GM12878 (cell line): ENCODE measurements at places on chromosomes 1 and 21.
A peak's percentile ranks its signal among the peaks of the same experiment; 100 is the strongest.

DNA sequence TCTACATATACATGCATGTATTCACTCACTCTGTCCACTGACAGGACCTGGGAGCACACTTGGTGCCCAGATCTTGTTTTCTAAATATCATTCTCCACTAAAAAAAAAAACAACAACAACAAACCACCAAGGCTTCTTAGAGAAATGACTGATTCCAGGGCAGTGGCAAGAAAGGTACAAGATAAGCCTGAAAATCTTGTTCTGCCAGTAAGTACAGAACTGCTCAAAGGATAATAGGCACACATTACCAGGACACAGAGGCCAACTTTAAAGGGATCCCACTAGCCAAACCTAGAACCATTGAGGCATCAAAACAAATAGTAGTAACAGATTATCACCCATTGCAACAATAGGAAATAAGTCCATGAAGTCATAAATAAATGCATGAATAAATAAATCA, 10.7 kb downstream of the HSD11B1 start:
- no peaks in the 10 kb centered on the region for H3K4me1 ChIP-seq
- no peak for DNase-seq
- no peak overlapping the region for H3K27ac ChIP-seq
- H3K36me3 ChIP-seq = no peaks in the 10 kb centered on the region
- no peaks in the 10 kb centered on the region for H3K27me3 ChIP-seq

GRCh38 chr1:198912046-198912445, 273.2 kb downstream of the PTPRC start:
- H3K27me3 ChIP-seq = no peaks in the 10 kb centered on the region
- H3K27ac ChIP-seq = no peak overlapping the region
- peaks cover under 1% of the 10 kb centered on the region; the same call in 1 of the 2 replicates for H3K4me1 ChIP-seq
- H3K4me3 ChIP-seq = no peak overlapping the region
- H3K36me3 ChIP-seq = no peaks in the 10 kb centered on the region

- DNase-seq = peak; percentile 46
- no peak overlapping the region for H3K27ac ChIP-seq
- no peaks in the 10 kb centered on the region for H3K27me3 ChIP-seq
- no peaks in the 10 kb centered on the region for H3K4me1 ChIP-seq
- no peak overlapping the region for H3K4me3 ChIP-seq
Observed at GRCh38 chr1:22428672-22429071, 23.0 kb upstream of the ZBTB40 start.

DNA sequence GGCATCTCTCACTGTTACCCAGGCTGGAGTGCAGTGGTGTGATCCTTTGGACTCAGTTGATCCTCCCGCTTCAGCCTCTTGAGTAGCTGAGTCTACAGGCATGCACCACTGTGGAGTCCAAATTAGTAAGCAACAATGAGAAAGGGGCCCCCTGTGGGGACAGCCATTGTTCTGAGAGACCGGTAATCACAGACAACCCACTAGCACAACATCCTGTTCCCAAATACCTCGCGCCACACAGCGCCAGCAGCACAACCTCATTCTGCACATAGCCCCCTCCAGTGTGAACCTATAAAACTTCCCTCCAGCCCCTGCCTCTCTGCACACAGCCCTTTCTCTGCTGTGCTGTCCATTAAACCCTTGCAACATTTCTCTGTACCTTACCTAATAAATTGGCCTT, 226.4 kb downstream of the DYRK1A start:
- no peaks in the 10 kb centered on the region for H3K4me1 ChIP-seq
- H3K36me3 ChIP-seq = no peaks in the 10 kb centered on the region
- no peak overlapping the region for H3K4me3 ChIP-seq
- DNase-seq = no peak
- no peak overlapping the region for H3K27ac ChIP-seq
- no peaks in the 10 kb centered on the region for H3K27me3 ChIP-seq

DNA sequence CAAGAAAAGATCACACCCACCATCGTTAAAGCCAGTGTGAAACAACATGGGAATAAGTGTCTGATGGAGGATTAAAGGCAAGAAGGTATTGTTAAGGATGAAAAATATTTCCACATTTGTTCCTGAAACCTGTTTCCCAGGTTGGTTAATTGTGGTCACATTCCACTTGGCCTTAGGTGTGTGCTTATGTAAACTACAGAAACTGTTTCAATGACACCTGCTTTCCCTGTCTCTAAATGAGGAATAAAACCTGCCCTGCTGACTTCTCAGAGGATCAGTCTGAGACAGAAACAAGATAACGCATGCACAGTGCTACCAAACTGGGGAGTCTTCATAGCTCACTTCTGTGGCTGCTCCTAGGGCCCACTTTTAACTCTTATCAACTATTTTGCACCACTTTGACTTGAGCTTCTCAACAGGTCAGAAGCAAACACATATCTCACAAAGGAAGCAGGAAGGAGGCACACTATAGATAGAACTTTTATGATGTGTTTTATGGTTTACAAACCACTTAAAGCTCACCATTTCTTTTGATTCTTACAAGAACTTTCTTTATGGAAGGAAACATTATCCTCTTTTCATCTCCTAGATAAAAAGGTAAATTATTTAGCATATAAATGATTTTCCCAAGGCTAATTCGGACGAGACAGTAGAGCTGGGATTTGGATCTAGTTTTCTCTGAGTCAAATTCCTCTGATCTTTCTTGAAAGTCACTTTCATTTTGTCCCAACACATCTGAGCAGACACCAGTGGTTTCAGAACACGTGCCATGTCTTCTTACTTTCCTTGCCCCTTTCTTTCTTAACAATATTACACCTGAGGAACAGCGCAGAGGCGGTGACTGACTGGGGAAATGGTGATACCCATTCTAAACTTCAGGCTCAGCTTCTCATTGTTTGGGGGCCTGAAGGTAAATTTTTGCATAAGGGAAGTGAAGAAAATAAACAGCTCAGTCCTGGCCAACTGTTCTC, 33.4 kb downstream of the CYP2J2 start:
- H3K27me3 ChIP-seq = no peaks in the 10 kb centered on the region
- no peak overlapping the region for H3K4me3 ChIP-seq
- no peaks in the 10 kb centered on the region for H3K4me1 ChIP-seq
- H3K36me3 ChIP-seq = no peaks in the 10 kb centered on the region

DNA sequence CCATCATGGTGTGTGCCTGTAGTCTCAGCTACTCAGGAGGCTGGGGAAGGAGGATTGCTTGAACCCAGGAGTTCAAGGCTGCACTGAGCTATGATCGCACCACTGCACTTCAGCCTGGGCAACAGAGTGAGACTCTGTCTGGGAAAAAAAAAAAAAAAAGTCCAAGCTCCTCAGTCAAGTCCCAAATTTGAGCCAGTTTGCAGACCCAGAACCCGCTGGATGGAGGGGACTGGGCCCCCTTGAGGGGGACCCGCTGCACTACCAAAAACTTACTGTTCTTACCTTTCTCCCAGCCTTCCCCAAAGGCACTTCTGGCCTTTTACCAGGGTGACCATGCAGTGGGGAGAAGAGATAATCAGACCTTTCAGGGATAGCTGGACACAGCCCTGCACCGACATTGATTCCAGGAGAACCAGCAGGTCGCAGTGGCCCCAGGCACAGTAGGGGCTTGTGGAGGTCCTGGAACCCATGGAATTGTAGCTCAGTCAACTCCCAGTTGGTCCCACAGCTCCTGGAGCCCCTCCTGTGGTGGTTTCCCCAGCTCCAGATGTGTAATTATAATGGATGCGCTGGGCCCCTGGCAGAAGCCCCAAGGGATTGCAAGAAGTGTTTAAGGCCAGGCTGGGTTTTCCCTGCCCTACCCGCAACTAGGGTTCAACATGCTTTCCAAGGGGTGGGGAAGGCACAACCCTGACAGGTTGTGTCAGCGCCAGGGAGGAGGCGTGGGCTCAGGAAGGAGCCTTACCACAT, 4.1 kb upstream of the WNT9A start:
- no peak overlapping the region for H3K4me3 ChIP-seq
- peaks cover 10% of the 10 kb centered on the region for H3K27me3 ChIP-seq
- H3K27ac ChIP-seq = no peak overlapping the region

GRCh38 chr1:24289937-24290595, 29.1 kb upstream of the GRHL3 start:
- peaks cover 7% of the 10 kb centered on the region; the same call in 1 of the 2 replicates for H3K27me3 ChIP-seq
- H3K36me3 ChIP-seq = no peaks in the 10 kb centered on the region
- no peak overlapping the region for H3K4me3 ChIP-seq
- H3K27ac ChIP-seq = no peak overlapping the region
- no peak for DNase-seq

DNA sequence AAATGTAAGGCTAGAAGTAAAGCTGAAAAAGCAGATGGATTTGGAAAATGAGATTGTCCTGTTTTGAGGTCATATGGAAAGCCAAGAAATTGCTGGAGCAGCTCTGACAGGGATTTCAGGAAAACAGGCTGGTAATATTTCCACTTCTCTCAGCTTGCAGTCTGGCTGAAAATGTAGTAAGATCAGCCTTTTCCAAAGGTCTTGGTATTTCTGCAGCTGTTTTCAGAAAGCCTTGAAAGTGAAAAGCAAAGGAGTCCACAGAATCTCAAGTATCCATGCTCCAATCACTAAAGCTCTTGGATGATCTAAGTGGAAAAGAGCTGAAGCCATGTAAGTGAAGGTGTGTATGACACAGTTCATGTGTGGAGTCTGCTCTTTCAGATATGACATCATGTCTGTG, 41.6 kb upstream of the APOBEC4 start:
- DNase-seq = no peak
- H3K4me1 ChIP-seq = peaks cover 11% of the 10 kb centered on the region; the same call in 1 of the 2 replicates
- H3K27ac ChIP-seq = no peak overlapping the region
- H3K4me3 ChIP-seq = no peak overlapping the region

DNA sequence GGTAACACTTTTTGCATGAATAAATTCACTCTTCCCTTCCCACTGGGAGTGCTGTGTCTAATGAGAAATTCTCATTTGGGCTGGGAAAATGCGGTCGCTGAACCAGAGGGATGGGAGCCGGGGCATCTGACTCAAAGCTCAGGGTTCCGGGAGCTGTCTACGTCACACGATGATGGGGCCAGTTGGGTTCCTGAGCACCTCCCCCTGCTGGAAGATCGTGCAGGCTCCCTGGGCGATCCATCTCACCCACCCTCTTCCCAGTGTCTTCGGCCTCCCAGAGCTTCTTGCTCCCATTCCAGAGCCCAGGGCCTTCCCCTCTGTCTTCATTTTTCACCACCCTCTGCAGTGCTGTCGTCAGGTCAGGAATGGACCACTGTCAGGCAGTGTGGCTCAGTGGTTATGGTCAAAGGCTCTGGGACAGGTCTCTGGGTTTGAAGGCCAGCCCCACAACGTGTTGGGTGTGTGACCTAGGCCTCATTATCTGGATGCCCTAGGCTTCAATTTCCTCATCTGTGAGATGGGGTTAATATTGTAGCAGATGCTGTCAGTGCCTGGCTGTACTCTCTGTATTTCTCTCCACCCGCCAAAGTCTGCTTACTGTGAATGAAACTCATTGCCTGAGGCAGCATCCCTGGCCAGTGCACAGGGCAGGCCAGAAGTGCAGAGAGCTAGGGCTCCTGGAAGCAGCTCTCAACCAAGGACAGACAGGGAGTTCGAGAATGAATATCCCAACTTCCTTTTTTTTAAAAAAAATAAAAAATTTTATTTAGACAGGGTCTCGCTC, 31.8 kb downstream of the IGSF21 start:
- no peak overlapping the region for H3K4me3 ChIP-seq
- H3K27me3 ChIP-seq = no peaks in the 10 kb centered on the region; the same call in 1 of the 2 replicates
- no peak overlapping the region for H3K27ac ChIP-seq
- DNase-seq = no peak
- no peaks in the 10 kb centered on the region for H3K4me1 ChIP-seq

- H3K27me3 ChIP-seq = no peaks in the 10 kb centered on the region
- H3K27ac ChIP-seq = no peak overlapping the region
- no peaks in the 10 kb centered on the region for H3K4me1 ChIP-seq
Observed at GRCh38 chr1:172293429-172293828, 127.1 kb upstream of the C1orf105 start.

GRCh38 chr1:155975375-155976061, 2.8 kb downstream of the ARHGEF2 start:
- H3K4me1 ChIP-seq = peaks cover 26% of the 10 kb centered on the region
- no peaks in the 10 kb centered on the region for H3K27me3 ChIP-seq
- no peaks in the 10 kb centered on the region for H3K36me3 ChIP-seq

DNA sequence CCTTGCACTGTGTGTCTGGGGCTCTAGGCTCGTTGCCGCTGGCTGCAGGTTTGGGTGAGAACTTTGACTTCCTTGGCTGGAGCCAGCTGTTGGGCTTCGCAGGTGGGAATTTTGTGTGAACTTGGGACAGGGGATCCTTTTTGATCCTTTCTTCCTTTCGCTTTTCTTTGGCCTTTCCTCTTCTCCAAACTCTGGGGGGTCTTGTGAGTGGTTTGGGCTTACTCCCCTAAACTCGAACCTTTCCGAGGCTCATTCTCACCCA, 643 bp downstream of the COQ8A start:
- H3K27me3 ChIP-seq = no peaks in the 10 kb centered on the region
- no peak for DNase-seq
- peak overlapping the region; percentile 28 for H3K27ac ChIP-seq

DNA sequence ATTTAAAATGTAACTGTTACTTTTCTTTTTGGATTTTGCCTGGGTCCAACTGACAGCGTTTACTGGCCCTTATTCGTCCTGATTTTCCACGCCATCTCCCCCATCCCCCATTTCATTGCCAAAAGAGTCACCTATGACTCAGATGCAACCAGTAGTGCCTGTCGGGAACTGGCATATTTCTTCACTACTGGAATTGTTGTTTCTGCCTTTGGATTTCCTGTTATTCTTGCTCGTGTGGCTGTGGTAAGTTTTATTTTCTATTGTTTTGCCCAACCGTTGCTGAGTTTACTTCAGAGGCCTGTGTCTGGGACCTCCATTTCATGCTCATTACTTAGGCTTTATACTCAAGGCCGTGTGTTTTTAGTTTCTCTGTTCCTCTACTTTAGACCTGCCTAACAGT, 9.3 kb downstream of the LEPR start:
- H3K27ac ChIP-seq = no peak overlapping the region
- H3K4me3 ChIP-seq = no peak overlapping the region
- H3K4me1 ChIP-seq = no peaks in the 10 kb centered on the region
- H3K36me3 ChIP-seq = peaks cover 16% of the 10 kb centered on the region
- no peak for DNase-seq
- no peaks in the 10 kb centered on the region for H3K27me3 ChIP-seq

- DNase-seq = no peak
- no peaks in the 10 kb centered on the region for H3K36me3 ChIP-seq
- H3K27ac ChIP-seq = no peak overlapping the region
- H3K4me3 ChIP-seq = no peak overlapping the region
- no peaks in the 10 kb centered on the region for H3K4me1 ChIP-seq
- no peaks in the 10 kb centered on the region for H3K27me3 ChIP-seq
Observed at GRCh38 chr1:56123421-56123820, 455.9 kb downstream of the PLPP3 start.

GRCh38 chr1:31412205-31412604, 808 bp upstream of the SERINC2 start:
- peaks cover 12% of the 10 kb centered on the region; the same call in 1 of the 2 replicates for H3K27me3 ChIP-seq
- no peak overlapping the region for H3K4me3 ChIP-seq
- DNase-seq = no peak
- H3K36me3 ChIP-seq = no peaks in the 10 kb centered on the region

- H3K4me3 ChIP-seq = peak overlapping the region; percentile 95
- H3K36me3 ChIP-seq = peaks cover 6% of the 10 kb centered on the region
- DNase-seq = no peak
- H3K27me3 ChIP-seq = no peaks in the 10 kb centered on the region
Observed at GRCh38 chr1:36307601-36308330, 1.6 kb downstream of the SH3D21 start.

- H3K4me1 ChIP-seq = no peaks in the 10 kb centered on the region; the same call in 1 of the 2 replicates
- H3K27ac ChIP-seq = no peak overlapping the region
- H3K27me3 ChIP-seq = no peaks in the 10 kb centered on the region
Observed at GRCh38 chr1:67564193-67564592, 120.8 kb upstream of the GADD45A start.

GRCh38 chr1:212453156-212453857, 20.6 kb downstream of the NENF start:
- no peaks in the 10 kb centered on the region for H3K4me1 ChIP-seq
- H3K36me3 ChIP-seq = no peaks in the 10 kb centered on the region
- no peaks in the 10 kb centered on the region for H3K27me3 ChIP-seq
